LoVo (cell line): ENCODE measurements at places on chromosomes 11 and 22.
A peak's percentile ranks its signal among the peaks of the same experiment; 100 is the strongest.

GRCh38 chr11:2804189-2804588 lies 81.4 kb downstream of the CDKN1C start:
- DNase-seq = no peak

DNA sequence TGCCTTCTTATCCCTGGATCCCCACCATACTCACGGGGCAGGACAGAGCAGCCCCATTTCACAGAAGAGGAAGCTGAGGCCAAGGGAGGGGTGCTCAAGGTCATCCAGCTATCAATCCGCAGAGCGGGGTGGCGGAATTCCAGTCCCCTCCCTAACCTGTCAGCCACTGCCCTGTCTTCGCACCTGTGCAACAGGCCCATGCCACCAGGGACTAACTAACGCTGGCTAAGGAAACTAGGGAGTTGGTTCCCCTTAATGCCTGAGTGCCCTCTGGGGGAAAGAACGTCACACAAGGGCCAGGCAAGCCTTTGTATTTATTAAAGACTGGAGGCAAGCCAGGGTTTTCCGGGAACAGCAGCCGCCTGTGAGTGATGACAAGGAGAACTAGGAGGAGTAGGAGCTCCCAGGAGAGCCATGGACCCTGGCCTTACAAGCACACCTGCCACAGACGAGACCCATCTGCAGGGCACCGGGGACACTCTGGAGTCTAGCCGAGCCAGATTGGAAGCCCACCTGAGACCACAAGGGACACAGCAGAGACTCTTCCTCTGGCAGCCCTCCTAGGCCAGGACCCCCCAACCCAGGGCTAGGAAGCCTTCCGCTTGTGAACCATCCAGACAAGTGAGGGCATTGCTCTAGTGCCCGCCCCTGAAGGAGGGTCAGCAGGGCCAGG lies 64.4 kb downstream of the MYH9 start:
- no peak for DNase-seq

GRCh38 chr11:109527496-109527895 lies 105.5 kb downstream of the C11orf87 start:
- DNase-seq = no peak

GRCh38 chr11:45102810-45103621 lies 43.4 kb upstream of the PRDM11 start:
- peak; percentile 54 for DNase-seq

DNA sequence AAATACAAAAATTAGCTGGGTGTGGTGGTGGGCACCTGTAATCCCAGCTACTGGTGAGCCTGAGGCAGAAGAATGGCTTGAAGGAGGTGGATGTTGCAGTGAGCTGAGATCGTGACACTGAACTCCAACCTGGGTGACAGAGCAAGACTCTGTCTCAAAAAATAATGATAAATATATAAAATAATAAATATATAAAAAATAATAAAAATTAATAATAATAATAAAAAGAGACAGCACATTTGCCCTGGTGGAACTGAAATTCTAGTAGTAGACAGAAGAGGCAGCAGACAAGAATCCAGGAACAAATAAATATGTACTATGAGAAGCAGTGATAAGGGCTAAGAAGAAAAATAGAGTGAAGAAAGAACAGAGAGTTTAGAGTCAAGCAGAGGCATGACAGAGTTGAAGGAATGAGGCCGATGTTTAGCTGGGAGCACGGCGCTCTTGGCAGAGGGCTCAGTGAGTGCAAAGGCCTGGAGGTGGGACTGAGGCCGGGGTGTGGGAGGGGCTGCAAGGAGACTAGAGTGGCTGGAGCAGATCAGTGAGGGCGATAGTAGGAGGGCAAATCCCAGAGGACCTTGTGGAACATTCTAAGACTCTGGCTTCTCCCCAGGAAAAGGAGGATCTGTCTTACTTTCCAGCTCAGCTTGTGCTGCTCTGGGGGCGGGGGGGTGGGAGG lies 410.3 kb downstream of the MN1 start:
- no peak for DNase-seq

- no peak for DNase-seq
Observed at GRCh38 chr11:131595797-131596196, 225.4 kb downstream of the NTM start.

DNA sequence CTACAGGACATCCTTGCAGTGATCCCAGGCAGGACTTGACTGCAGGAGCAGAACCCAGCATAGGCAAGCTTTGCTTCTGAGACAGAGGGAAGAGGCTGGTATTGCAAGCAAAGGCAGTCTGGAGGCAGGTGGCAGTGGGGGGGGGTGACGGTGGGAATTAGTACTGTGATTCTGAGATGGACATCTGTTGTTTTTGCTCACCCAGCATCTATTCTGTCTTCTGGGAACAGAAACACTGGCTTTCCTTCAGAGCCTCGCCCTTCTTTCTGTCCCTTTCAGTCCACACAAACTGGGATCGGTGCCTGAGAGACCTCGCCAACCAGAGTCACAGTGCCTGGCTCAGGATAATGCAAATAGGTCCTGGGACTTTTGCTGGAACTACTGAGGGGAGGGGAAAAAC lies 31.2 kb upstream of the RASL10A start:
- no peak for DNase-seq

DNA sequence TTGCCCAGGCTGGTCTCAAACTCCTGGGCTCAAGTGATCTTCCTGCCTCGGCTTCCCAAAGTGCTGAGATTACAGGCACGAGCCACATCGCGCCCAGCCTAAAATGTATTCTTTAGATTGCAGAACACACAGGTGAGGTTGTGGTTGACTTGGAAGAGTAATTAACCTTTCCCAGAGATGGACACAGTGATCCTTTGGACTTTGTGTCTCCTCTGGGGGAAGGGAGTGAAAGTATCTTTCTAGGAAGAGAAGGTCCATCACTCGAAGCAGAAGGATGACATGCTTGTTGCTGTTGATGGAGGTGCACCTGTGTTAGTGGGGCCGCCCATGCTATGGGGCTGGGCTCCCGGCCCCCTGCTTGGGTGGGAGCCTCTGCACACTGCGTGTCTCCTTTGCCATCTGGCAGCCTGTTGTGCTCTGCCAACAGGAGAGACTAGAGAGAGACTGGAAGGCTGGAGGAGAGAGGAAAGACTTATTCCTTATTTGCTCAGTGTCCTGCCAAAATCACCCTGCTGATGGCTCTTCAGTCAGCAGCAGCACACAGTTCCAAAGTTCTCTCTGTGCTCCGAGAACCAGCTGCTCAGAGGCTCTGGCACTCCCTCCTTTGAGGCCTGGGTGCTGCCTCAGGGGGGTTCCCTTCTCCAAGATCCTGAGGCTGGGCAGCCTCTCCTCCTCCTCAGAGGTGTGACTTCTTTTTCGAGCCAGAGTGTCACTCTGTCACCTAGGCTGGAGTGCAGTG lies 33.1 kb upstream of the CYB5R3 start:
- no peak for DNase-seq

DNA sequence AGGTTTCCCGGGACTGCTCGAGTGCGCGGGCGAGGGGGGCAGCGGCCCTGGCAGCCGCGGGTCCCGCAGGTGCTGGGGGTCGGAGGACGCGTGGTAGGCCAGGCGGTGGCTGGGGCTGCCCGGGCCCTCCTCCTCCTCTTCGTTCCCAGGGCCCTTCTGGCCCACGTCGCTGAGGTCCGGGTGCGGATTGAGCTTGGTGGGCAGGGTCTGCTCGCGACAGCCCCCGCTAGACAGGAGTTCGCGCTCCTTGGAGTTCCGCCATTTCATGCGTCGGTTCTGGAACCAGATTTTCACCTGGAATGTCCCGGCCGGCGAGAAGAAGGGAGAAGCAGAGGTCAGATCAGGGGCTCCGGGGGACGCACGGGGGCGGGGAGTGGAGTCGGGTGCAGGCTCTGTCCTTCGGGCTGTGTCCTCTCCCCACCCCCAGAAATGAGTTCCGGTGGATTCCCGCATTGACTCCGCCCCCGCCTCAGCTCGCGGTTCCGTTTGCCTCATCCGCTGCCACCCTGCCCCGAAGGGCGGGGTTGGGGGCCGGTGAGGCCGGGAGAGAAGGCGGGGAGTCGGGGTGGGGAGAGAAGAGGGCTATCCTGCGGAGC lies 3.9 kb downstream of the DBX1 start:
- DNase-seq = no peak

GRCh38 chr11:32820497-32820896 lies 9.2 kb upstream of the PRRG4 start:
- no peak for DNase-seq

- no peak for DNase-seq
Observed at GRCh38 chr22:49996119-49996517, 16.4 kb downstream of the IL17REL start.

- no peak for DNase-seq
Observed at GRCh38 chr22:31806751-31807150, 52.9 kb downstream of the DEPDC5 start.

- DNase-seq = no peak
Observed at GRCh38 chr11:73116636-73117035, 25.5 kb downstream of the FCHSD2 start.

- DNase-seq = no peak
Observed at GRCh38 chr11:45473341-45473895, 187.3 kb upstream of the SYT13 start.

DNA sequence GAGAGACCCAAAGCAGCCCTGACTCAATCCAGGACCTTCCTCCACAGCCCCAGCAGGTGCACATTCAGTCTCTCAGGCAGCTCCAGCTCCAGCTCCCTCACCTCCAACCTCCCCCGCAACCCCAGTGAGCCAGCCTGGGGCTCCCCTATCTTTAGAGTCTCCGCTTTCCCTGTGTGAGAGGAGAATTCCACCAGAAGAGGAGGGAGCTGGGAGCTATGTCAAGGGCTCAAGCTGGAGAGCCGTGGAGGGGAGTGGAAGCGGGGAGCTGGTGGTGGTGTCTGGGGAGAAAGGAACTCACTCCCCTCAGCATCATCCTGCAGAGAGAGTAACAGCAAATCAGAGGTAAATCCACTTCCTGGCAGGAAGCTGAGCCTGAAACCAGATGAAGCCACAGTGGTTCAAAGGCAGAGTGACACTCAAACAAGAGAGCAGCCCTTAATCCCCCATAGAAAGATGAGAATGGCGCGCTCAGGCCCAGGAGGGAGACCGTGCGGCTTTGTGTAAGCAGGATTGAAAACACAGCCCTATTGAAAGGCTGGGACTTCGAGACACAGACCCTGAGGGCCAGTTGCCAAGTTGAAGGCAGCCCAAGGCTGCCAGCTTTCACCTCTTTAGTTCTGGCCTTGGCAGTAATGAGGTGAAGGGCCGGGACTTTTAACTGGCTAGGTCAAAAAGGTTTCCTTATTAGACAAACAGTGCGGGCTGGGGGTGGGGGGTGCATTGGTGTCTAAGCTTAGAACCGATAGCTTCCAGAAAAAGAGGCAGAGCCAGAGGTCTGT lies 21.4 kb upstream of the CDON start:
- DNase-seq = no peak

GRCh38 chr11:64364435-64364834 lies 5.5 kb downstream of the RPS6KA4 start:
- DNase-seq = no peak
